A549 treated with AZD2906 at 1 μM for 4 hours (cell line): ENCODE measurements at places on chromosomes 16 and 17. TPM values are rescaled to one million over a fixed set of nuclear protein-coding genes. Genes with fewer than 3 reads are reported as not detected.

Gene CA10
- total RNA-seq = not detected in 5 replicates

Gene OR1F1
- total RNA-seq = 0.13 to 0.59 TPM (median 0.21 TPM) in 5 replicates

Gene RNF222
- not detected in 5 replicates for total RNA-seq

Gene AANAT
- 0.22 to 0.64 TPM (median 0.33 TPM) in 5 replicates for total RNA-seq

Gene AHSP
- not detected in 5 replicates for total RNA-seq

Gene TRIM16
- total RNA-seq = 170 to 226 TPM (median 192 TPM) in 5 replicates

Gene METRNL
- 25.3 to 46.0 TPM (median 35.7 TPM) in 5 replicates for total RNA-seq

Gene STX4
- 49.2 to 67.7 TPM (median 62.8 TPM) in 5 replicates for total RNA-seq

Gene SSTR5
- 0.51 to 0.79 TPM (median 0.60 TPM) in 5 replicates for total RNA-seq

Gene ZC3H7A
- 24.8 to 36.6 TPM (median 27.5 TPM) in 5 replicates for total RNA-seq

Gene KRTAP1-1
- total RNA-seq = not detected in 5 replicates
